NCI-H460 (cell line): ENCODE measurements at places on chromosomes 1 and 21. TPM values are rescaled to one million over a fixed set of nuclear protein-coding genes. Genes with fewer than 3 reads are reported as not detected.

DNA sequence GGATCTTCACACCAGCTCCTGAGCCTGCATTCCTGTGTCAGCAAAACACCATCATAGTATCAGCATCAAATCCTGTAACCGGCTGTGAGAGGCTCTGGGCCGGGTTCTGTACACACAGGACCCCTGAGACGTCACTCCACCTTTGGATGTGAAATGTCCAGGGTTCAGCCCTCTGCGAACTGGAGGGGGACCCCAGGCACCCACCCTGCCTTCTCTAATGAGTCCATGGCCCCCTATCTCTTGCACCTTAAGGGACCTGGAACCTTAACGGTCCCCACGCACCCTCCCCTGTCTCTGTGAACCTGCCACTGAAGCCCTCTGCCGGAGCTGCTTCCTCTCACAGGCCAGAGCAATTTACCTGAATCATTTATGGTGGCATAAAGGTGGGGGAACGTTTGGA, 257.8 kb downstream of the NPHP4 start:
- no peak for DNase-seq

DNA sequence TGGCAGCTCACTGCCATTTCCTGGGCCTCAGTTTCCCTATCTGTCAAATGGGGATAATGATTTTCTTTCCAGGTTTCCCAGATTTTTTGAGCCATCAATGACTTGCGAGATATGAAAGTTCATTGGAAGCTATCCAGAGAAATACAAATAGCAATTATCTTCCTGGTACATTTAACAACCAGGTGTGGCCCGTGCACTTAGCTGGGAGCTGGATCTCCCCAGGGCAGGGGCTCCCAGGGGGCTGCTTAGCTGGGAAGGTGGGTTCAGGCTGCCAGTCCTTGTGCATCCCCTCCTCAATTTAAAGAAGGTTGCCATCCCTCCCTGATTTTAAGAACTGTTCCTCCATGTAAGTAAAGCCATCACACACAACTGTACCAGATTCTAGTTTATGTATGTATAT, 3.6 kb upstream of the TMEM54 start:
- no peak for DNase-seq

GRCh38 chr1:30757352-30758120, at the start of gene LAPTM5:
Gene LAPTM5 (minus strand): TSS chr1:30757774. CDS start chr1:30757745, 29 bp downstream.
- DNase-seq: no peak

GRCh38 chr21:28332796-28333195, 659.9 kb downstream of the LTN1 start:
- DNase-seq: no peak

GRCh38 chr1:2955652-2956051, 65.6 kb upstream of the ACTRT2 start:
- no peak for DNase-seq

Gene MLLT11
- 82.1 and 84.6 TPM in 2 replicates for total RNA-seq
